ENCODE measurements at places on chromosomes 2 and 18.

GRCh38 chr2:19933351-19933981 lies 31.7 kb upstream of the TTC32 start:
- no peaks in the 10 kb centered on the region for H3K27me3 ChIP-seq
- no peak for DNase-seq
- H3K4me1 ChIP-seq: peaks cover 10% of the 10 kb centered on the region
- no peak overlapping the region for H3K27ac ChIP-seq
- no peak overlapping the region for H3K4me3 ChIP-seq

GRCh38 chr2:19846030-19846429 lies 55.8 kb downstream of the TTC32 start:
- no peaks in the 10 kb centered on the region for H3K4me1 ChIP-seq
- peaks cover 15% of the 10 kb centered on the region for H3K27me3 ChIP-seq
- no peak overlapping the region for H3K4me3 ChIP-seq

- H3K27me3 ChIP-seq: no peaks in the 10 kb centered on the region
- H3K4me1 ChIP-seq: no peaks in the 10 kb centered on the region
- no peaks in the 10 kb centered on the region for H3K36me3 ChIP-seq
- no peak overlapping the region for H3K27ac ChIP-seq
- no peak overlapping the region for H3K4me3 ChIP-seq
Observed at GRCh38 chr2:80363791-80364349, 59.3 kb upstream of the LRRTM1 start.

- no peaks in the 10 kb centered on the region for H3K4me1 ChIP-seq
- no peaks in the 10 kb centered on the region for H3K27me3 ChIP-seq
- H3K27ac ChIP-seq: no peak overlapping the region
- no peak for DNase-seq
Observed at GRCh38 chr2:134610871-134611270, 107.9 kb downstream of the TMEM163 start.

GRCh38 chr2:224944707-224945547 lies 97.3 kb downstream of the DOCK10 start:
- no peaks in the 10 kb centered on the region for H3K27me3 ChIP-seq
- H3K4me3 ChIP-seq: no peak overlapping the region
- no peak overlapping the region for H3K27ac ChIP-seq
- DNase-seq: no peak
- H3K36me3 ChIP-seq: no peaks in the 10 kb centered on the region

- peaks cover 11% of the 10 kb centered on the region for H3K4me1 ChIP-seq
- DNase-seq: no peak
- no peaks in the 10 kb centered on the region for H3K36me3 ChIP-seq
Observed at GRCh38 chr2:1628893-1629292, 115.4 kb downstream of the PXDN start.

DNA sequence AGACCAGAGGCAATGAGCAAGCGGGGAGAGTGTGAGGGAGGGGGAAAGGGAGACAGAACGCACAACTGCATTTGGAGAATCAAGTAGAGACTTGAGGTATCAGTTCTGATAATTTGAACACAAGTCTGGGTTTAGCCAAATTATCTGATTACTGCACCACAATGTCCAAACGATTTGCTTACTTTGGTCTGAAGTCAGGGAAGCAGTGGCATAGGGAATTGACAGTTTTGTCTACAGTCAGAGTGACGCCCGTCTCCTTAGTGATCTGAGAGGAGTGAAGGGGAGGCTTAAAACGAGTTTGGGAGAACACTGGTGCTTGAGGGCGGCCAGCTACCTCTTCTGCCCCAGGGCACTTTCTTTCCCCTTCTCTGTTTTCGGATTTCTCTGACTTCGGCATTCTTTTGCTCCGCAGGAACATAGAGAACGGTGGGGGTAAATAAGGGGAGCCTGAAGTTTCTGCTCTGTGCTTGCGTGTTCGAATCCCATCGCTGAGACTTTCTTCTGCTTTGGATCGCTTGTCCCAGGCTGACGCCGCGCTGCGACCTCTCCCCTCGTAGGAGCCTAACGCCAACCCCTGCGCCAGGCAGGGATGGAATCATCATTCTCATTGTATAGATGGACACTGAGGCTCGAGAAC lies 2.9 kb upstream of the DLX2 start:
- no peak for DNase-seq
- no peak overlapping the region for H3K27ac ChIP-seq
- H3K4me3 ChIP-seq: no peak overlapping the region
- H3K36me3 ChIP-seq: no peaks in the 10 kb centered on the region

- DNase-seq: peak; percentile 73
- no peaks in the 10 kb centered on the region for H3K36me3 ChIP-seq
- H3K27me3 ChIP-seq: peaks cover 4% of the 10 kb centered on the region
- peaks cover 7% of the 10 kb centered on the region for H3K4me1 ChIP-seq
Observed at GRCh38 chr2:38394903-38395341, 17.8 kb upstream of the ATL2 start.

GRCh38 chr2:143124445-143124844 lies 4.8 kb upstream of the ARHGAP15 start:
- DNase-seq: no peak
- H3K27me3 ChIP-seq: peaks cover 8% of the 10 kb centered on the region
- H3K4me3 ChIP-seq: no peak overlapping the region
- H3K36me3 ChIP-seq: no peaks in the 10 kb centered on the region
- H3K27ac ChIP-seq: no peak overlapping the region
- H3K4me1 ChIP-seq: no peaks in the 10 kb centered on the region

- H3K36me3 ChIP-seq: no peaks in the 10 kb centered on the region
- no peaks in the 10 kb centered on the region for H3K27me3 ChIP-seq
- no peak overlapping the region for H3K4me3 ChIP-seq
- no peak overlapping the region for H3K27ac ChIP-seq
Observed at GRCh38 chr2:240507060-240507777, 50.6 kb downstream of the ANKMY1 start.

DNA sequence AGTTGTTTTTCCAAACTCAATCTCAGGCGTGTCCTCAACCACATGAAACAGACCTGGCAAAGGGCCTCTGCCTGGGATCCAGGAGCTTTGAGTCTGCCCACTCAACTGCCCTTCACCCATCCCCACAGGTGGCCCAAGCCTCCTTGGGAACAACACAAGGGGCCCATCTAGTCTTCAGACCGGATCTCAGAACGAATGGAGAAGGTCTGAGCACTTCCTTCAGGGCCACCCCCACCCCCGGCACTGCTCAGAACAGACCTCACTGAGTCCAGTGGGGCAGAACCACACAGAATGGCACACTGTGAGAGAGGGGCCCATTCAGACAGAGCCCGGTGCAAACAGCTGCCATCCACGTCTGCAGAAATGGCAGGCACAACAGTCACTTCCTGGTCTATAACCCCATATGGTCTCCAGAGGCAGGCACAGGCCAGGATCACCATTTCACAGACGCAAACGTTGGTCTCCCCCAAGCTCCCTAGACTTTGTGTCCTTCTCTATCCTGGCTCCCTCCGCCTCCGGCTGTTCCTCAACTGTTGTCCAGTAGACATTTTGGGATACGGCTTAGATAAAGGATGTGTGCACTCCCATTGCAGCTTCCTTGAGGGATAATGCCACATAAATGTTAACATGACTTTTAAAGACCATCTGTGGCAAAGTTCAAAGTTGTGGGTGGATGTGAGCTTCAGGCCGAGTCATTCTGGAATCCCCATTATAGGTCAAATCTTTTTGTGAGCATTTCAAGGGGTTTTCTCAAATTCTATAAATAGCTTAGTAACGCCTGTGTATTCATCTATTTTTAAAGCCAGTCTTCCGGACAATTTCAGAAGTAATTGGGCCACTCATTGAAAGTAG lies 149.7 kb downstream of the SMAD7 start:
- H3K36me3 ChIP-seq: no peaks in the 10 kb centered on the region
- DNase-seq: no peak
- no peaks in the 10 kb centered on the region for H3K27me3 ChIP-seq
- no peak overlapping the region for H3K27ac ChIP-seq

DNA sequence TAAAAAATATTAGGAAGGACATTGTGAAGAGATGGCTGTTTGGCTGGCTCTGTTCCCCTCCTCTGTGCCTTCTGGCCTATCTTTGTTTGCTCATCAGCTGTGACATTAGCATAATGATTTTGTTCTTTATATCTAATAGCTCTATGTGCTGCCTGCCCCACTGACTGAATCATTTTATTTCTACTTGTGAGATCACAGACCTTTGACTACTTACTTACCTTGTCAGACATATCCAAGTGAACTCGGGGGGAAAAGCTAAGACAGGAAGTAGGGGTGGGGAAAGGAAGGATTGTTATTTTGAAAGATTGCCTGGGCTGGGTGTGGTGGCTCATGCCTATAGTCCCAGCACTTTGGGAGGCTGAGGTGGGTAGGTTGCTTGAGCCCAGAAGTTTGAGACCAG lies 104.2 kb downstream of the ASAP2 start:
- H3K4me3 ChIP-seq: no peak overlapping the region
- H3K27ac ChIP-seq: no peak overlapping the region
- H3K27me3 ChIP-seq: no peaks in the 10 kb centered on the region
- peaks cover 51% of the 10 kb centered on the region for H3K4me1 ChIP-seq

GRCh38 chr2:233262562-233262961 lies 11.1 kb downstream of the ATG16L1 start:
- H3K4me1 ChIP-seq: no peaks in the 10 kb centered on the region
- H3K36me3 ChIP-seq: peaks cover 55% of the 10 kb centered on the region

DNA sequence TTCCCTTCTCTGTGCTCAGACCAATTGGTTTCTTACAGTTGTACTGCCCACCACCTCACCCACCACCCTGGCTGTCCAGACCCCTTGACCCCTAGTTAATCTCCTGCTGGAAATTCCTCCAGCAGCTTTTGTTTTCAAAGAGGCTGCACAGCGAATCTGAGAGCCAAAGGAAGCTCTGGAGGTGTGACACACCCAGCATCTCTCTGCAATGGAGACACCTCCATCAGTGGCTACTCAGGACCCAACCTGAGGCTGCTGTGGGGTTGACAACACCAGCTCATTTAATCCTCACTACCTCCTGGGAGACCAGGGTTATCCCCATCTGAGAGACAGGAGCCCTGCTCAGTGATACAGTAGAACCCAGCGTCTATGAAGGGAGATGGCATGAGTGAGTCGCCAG lies 86.4 kb downstream of the BIN1 start:
- no peaks in the 10 kb centered on the region for H3K27me3 ChIP-seq
- no peaks in the 10 kb centered on the region for H3K4me1 ChIP-seq
- no peak overlapping the region for H3K27ac ChIP-seq
- DNase-seq: no peak
- H3K4me3 ChIP-seq: no peak overlapping the region

- DNase-seq: no peak
- H3K36me3 ChIP-seq: no peaks in the 10 kb centered on the region
- H3K4me3 ChIP-seq: no peak overlapping the region
- no peak overlapping the region for H3K27ac ChIP-seq
Observed at GRCh38 chr2:167862782-167863181, 384.6 kb downstream of the STK39 start.

DNA sequence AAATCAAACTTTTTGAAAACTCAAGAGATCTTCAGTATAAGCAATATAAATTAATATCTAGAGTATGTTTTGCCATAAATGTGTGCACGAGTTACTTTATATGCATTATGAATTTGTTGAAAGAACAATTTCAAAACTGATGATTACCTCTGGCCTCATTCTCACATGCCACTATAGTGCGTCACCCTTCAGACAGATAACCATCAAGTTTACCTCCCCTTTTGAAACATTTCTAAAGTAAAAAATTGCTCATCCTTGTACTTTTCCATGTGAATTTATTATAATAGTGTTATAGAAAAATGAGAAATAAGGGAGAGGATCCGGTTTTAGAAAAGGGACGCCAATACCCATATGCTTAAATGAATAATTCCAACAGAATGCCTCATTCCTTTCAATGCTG lies 38.3 kb downstream of the ZEB2 start:
- H3K4me3 ChIP-seq: no peak overlapping the region
- no peak for DNase-seq
- H3K27ac ChIP-seq: no peak overlapping the region
- H3K36me3 ChIP-seq: no peaks in the 10 kb centered on the region
- H3K4me1 ChIP-seq: no peaks in the 10 kb centered on the region

DNA sequence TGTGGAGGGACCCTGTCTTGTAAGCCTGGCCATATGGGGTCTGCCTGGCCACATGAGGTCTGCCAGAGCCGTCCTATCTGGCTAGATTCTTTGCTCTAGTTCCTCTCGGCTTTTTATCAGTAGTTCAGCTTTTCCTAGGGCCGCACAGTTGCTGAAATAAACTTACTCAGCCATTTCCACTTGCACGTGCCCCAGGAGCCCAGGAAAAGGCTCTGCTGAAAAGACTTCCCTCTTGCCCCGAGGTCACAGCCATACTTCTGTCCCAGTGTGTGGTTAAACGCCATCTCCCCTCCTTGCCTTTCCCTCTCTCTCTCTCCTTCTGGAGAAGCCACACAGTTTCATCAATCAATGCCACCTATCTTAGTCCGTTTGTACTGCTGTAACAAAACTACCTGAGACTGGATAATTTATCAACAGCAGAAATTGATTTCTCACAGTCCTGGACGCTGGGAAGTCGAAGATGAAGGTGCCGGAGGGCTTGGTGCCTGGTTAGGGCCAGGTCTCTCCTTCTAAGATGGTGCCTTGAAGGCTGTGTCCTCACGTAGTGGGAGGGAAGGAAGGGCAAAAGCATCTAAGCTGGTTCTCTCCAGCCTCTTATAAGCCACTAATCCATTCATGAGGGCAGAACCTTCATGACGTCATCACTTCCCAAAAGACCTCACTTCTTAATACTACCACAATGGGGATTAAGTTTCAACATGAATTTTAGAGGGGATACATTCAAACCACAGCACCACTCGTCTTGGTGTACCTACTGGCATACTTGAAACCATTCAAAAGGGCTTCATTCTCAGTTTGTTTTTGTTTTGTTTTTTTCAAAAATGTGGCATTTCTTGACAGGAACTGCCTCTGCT lies 11.2 kb upstream of the GALM start:
- H3K4me3 ChIP-seq: no peak overlapping the region
- H3K27me3 ChIP-seq: no peaks in the 10 kb centered on the region
- H3K27ac ChIP-seq: no peak overlapping the region

GRCh38 chr2:70711191-70711590 lies 56.8 kb downstream of the ADD2 start:
- no peak overlapping the region for H3K4me3 ChIP-seq
- no peaks in the 10 kb centered on the region for H3K4me1 ChIP-seq
- no peak overlapping the region for H3K27ac ChIP-seq
- DNase-seq: no peak
- no peaks in the 10 kb centered on the region for H3K36me3 ChIP-seq

- H3K36me3 ChIP-seq: no peaks in the 10 kb centered on the region
- H3K4me1 ChIP-seq: peaks cover 2% of the 10 kb centered on the region
- no peaks in the 10 kb centered on the region for H3K27me3 ChIP-seq
- no peak overlapping the region for H3K27ac ChIP-seq
- DNase-seq: no peak
- no peak overlapping the region for H3K4me3 ChIP-seq
Observed at GRCh38 chr2:217980591-217980990, 22.2 kb downstream of the TNS1 start.

Measured in HCT116 (cell line).